Activated T-helper 1 cell treated with anti-CD3 and anti-CD28 coated beads, Interleukin-12 subunit alpha, Interleukin-12 subunit beta, Interleukin-2, Interleukin-4 antibody, amounts not matched to agents 30 ng/mL and 10 ng/mL and 1 ng/mL, durations not matched to agents 14 hours and 24 hours and 36 hours (primary cell): ENCODE measurements at places on chromosomes 5 and 9. TPM values are rescaled to one million over a fixed set of nuclear protein-coding genes. Genes with fewer than 3 reads are reported as not detected.

GARIN3 gene
- total RNA-seq, result 0.27 and 0.31 TPM in 2 replicates

INSL6 gene
- not detected in 2 replicates for total RNA-seq

GPR21 gene
- 0.54 and 0.88 TPM in 2 replicates for total RNA-seq

ZFP2 gene
- total RNA-seq, result 0.07 and 0.41 TPM in 2 replicates

SLCO6A1 gene
- not detected in 2 replicates for total RNA-seq

PRLR gene
- total RNA-seq, result not detected in 2 replicates

CNTFR gene
- not detected in 2 replicates for total RNA-seq

LIX1 gene
- total RNA-seq, result not detected in 2 replicates

GFPT2 gene
- total RNA-seq, result 1.1 and 1.4 TPM in 2 replicates

ENHO gene
- total RNA-seq, result not detected in 2 replicates

KCNN2 gene
- total RNA-seq, result not detected in 2 replicates

ADGRV1 gene
- 0.05 TPM in 2 replicates for total RNA-seq

PCDHGC5 gene
- total RNA-seq, result not detected in 2 replicates

HAPLN1 gene
- total RNA-seq, result not detected in 2 replicates

LEAP2 gene
- total RNA-seq, result 3.9 and 4.9 TPM in 2 replicates

PCDHGA8 gene
- total RNA-seq, result 0.03 TPM in 1 of 2 replicates, not detected in the other

KCTD16 gene
- total RNA-seq, result not detected in 2 replicates

ABO gene
- 0.34 and 0.60 TPM in 2 replicates for total RNA-seq

SPATA31A7 gene
- total RNA-seq, result not detected in 2 replicates

PCA3 gene
- not detected in 2 replicates for total RNA-seq

DMGDH gene
- total RNA-seq, result not detected in 2 replicates

ABLIM3 gene
- total RNA-seq, result not detected in 2 replicates

GPR151 gene
- total RNA-seq, result not detected in 2 replicates

TMEM174 gene
- total RNA-seq, result not detected in 2 replicates

SPINK1 gene
- total RNA-seq, result not detected in 2 replicates

ARHGEF39 gene
- total RNA-seq, result 7.9 and 8.8 TPM in 2 replicates

FGF10 gene
- total RNA-seq, result not detected in 2 replicates

MAP3K1 gene
- 23.6 and 25.3 TPM in 2 replicates for total RNA-seq

HNRNPA0 gene
- total RNA-seq, result 37.5 and 37.8 TPM in 2 replicates

FBP1 gene
- 0.39 TPM in 1 of 2 replicates, not detected in the other for total RNA-seq

PCDHGB7 gene
- total RNA-seq, result 0.13 TPM in 1 of 2 replicates, not detected in the other

PCDHA6 gene
- not detected in 2 replicates for total RNA-seq

CYSRT1 gene
- total RNA-seq, result 0.49 and 0.60 TPM in 2 replicates

POC5 gene
- 20.7 and 24.2 TPM in 2 replicates for total RNA-seq

FREM1 gene
- total RNA-seq, result not detected in 2 replicates

PCAT7 gene
- total RNA-seq, result not detected in 2 replicates

CA9 gene
- total RNA-seq, result 0.44 TPM in 1 of 2 replicates, not detected in the other

ARAP3 gene
- 7.1 and 7.2 TPM in 2 replicates for total RNA-seq

BHMT2 gene
- total RNA-seq, result not detected in 2 replicates

SLC34A3 gene
- not detected in 2 replicates for total RNA-seq

HBEGF gene
- total RNA-seq, result 28.5 and 28.9 TPM in 2 replicates

FAM163B gene
- total RNA-seq, result not detected in 2 replicates

MAMDC4 gene
- 18.2 and 23.6 TPM in 2 replicates for total RNA-seq

SHOC1 gene
- not detected in 2 replicates for total RNA-seq

CARD9 gene
- 7.1 and 7.2 TPM in 2 replicates for total RNA-seq

HCN1 gene
- total RNA-seq, result not detected in 2 replicates

TNFSF8 gene
- 200 and 207 TPM in 2 replicates for total RNA-seq

PAX5 gene
- 0.32 and 0.39 TPM in 2 replicates for total RNA-seq
